GM23248 (cell line): ENCODE measurements at places on chromosomes 2 and 18. TPM values are rescaled to one million over a fixed set of nuclear protein-coding genes. Genes with fewer than 3 reads are reported as not detected.
A peak's percentile ranks its signal among the peaks of the same experiment; 100 is the strongest.

GRCh38 chr18:59800897-59801296 is 98.9 kb upstream of the PMAIP1 start:
- DNase-seq, result no peak

- no peak for DNase-seq
Observed at GRCh38 chr2:65885266-65885665, 452.9 kb upstream of the SPRED2 start.

DNA sequence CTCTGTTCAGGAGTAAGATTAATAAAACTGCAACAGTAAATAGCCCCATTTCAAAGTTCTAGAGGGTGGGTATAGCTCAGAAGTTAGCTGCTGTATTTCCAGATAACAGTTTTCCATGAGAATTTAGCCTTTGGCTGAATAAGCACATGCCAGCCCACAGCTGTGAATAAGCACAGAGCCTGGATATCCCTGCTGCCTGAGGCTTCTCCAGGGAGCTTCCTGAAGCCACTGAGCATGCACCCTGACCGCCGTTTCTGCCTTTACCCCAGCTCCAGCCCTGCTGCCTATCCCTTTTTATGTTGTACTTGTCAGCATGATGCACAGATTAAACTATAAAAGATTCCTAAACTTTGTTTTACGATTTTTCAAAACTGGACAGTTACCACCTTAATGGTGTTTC is 85.3 kb downstream of the FEZ2 start:
- no peak for DNase-seq

DNA sequence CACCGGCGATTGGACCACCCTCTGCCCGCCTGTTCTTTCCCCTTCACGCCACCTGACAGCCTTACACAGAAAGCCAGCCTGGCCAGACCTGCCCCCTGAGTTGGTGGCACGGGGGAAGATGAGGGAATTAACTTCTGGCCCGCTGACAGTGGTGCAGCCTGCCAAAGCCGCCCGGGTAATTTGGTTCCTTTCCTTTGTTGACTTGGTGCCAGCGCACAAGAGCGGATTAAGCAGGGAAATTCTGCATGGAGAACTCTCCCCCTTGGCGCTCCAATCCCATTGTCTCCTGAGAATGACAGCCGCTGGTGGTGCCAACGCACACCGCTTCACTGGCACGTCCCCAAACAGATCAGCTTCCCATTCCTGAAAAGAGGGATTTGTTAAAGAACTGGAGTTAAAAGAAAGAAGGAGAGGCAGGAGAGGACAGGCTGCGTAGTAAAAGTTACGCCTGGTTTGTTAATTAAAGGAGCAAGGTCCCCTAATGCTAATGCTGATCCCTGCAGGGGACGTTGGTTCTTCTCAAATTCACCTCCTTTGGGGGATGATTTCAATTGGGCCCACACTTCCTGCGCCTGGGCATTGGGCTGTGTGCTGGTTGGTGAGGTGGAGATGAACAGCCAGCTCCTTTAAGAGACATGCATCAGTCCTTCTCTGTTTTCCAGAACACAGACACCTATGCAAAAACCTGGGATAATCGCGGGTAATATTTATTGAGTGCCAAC is 286.8 kb downstream of the MYCN start:
- DNase-seq, result no peak

DNA sequence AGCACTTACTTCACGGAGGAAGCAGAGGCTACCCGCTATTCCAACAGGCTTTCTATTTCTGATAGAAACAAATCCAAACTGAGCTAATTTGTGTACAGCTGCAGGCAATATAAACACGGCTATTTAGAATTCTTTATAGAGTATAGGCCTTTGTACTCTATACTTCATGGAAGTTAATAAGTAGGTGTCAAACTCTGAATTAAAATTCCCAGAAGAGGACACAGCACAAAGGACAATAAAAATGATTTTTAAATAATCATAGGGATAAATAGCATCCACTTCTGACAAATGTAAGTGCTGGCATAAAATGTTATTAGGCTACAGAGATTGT is 261.5 kb downstream of the AFF3 start:
- DNase-seq, result no peak

DCC gene
- total RNA-seq, result not detected in 2 replicates

IL1R2 gene
- total RNA-seq, result 0.22 TPM in 1 of 2 replicates, not detected in the other

NOSTRIN gene
- total RNA-seq, result 0.54 TPM in 1 of 2 replicates, not detected in the other

CNGA3 gene
- total RNA-seq, result under 0.01 and 0.51 TPM in 2 replicates

DNA sequence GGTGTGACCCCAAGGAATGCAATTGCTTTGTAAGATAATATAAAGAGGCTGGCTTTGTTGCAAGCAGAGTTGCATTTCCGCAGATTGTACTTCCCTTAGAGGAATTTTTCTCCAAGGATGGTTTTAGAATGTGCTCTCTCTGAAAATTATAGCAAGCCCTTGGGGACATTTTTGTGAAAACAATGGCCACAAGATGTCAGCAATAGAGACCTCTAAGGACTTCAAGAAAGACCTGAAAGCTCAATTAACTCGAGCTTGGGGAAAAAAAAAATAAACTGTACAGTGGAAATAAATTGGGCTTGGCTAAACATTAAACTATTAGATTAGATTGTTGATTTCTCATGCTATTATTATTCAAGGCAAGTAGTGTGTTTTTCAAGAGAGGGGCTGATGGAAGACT is 81.3 kb upstream of the KYNU start:
- DNase-seq, result no peak

DNA sequence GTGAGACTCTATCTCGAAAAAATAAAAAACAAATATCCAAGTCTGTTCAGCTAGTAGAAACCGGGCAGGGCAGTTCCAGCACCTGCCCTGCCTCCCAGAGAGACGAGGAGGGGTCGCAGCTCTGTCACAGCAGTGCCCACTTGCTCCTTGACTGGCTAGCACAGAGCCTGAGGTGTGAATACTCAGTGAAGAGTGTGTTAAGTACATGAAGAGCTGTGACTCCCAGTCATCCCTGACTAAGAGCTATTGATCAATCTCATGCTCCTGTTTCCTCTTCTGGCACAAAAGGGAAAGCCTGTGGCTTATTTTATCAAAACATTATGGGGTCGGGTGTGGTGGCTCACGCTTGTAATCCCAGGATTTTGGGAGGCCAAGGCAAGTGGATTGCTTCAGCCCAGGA is 83.0 kb upstream of the FZD7 start:
- DNase-seq, result peak; percentile 78

IL36RN gene
- total RNA-seq, result not detected in 2 replicates

- no peak for DNase-seq
Observed at GRCh38 chr2:239040152-239040761, 192.4 kb downstream of the TWIST2 start.

GAL3ST2 gene
- not detected in 2 replicates for total RNA-seq

DNA sequence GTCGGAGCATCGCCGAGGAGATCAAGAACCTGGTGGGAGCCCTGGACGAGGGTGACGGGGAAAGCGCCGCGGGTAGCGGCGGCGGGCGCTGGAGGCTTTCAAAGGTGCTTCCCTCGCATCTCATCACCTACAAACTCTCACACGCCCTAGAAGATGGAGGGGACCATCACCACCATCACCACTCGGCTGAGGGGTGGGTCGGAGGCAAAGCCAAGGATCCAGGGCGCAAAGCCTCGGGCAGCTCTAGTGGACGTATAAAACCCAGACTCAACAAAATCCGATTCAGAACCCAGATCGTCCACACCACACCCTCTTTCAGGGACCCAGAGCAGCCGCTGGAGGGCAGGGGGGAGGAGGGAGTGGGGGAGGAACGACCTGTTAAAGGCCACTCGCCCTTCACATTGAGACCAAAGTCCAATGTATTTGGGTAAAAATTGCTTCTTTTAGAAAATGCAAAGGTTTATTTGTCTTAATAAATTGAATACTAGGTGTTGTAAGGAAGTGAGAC is 1.5 kb downstream of the SOWAHC start:
- DNase-seq, result no peak

DNA sequence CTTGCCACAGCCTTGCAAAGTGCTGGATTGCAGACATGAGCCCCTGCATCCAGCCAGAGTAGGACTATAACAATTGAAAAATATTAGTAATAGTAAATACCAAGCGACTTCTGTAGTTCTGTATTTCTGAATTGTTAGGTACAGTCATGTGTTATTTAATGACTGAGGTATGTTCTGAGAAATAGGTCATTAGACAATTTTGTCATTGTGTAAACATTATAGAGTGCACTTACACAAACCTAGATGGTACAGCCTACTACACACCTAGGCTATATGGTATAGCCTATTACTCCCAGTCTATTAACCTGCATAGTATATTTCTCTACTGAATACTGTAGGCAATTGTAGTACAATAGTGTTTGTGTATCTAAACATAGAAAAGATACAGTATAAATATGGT is 92.1 kb downstream of the GALNT1 start:
- no peak for DNase-seq

- DNase-seq, result no peak
Observed at GRCh38 chr2:239983004-239983778, 42.0 kb downstream of the NDUFA10 start.

GRCh38 chr2:177334940-177335543 is 57.5 kb upstream of the AGPS start:
- peak; percentile 75 for DNase-seq

LTBP1 gene
- total RNA-seq, result 198 and 211 TPM in 2 replicates

MOCOS gene
- total RNA-seq, result 23.6 and 26.2 TPM in 2 replicates

GRCh38 chr2:6370753-6371551 is 494.8 kb downstream of the CMPK2 start:
- peak; percentile 11 for DNase-seq

DNA sequence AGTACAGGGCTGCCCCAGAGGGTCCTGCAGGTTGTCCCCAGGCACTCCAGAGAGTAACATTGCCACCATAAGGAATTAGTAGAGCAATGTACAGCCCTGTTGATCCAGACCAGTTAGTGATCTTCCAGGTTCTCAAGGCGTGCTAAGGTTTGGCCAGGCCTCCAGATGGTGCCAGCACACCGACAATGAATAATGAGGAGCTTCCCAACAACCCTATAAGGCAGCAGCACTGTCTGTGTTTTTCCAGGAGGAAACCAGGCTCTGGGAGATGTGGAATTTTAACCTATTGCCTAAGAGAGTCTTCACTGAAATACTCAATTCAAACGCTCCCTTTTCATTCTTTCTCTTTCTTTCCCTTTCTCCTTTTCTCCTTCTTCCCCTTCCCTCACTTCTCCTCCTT is 122.1 kb downstream of the MGAT5 start:
- peak; percentile 32 for DNase-seq

- DNase-seq, result no peak
Observed at GRCh38 chr2:126482582-126483464, 173.1 kb upstream of the GYPC start.

GRCh38 chr2:60478660-60479059 is 74.8 kb downstream of the BCL11A start:
- no peak for DNase-seq

- DNase-seq, result peak; percentile 76
Observed at GRCh38 chr2:113390124-113390849, 47.2 kb upstream of the ZNG1B start.

- DNase-seq, result peak; percentile 6
Observed at GRCh38 chr2:128219891-128220290, 98.8 kb downstream of the HS6ST1 start.

- no peak for DNase-seq
Observed at GRCh38 chr18:26874283-26874682, 8.8 kb upstream of the AQP4 start.

DNA sequence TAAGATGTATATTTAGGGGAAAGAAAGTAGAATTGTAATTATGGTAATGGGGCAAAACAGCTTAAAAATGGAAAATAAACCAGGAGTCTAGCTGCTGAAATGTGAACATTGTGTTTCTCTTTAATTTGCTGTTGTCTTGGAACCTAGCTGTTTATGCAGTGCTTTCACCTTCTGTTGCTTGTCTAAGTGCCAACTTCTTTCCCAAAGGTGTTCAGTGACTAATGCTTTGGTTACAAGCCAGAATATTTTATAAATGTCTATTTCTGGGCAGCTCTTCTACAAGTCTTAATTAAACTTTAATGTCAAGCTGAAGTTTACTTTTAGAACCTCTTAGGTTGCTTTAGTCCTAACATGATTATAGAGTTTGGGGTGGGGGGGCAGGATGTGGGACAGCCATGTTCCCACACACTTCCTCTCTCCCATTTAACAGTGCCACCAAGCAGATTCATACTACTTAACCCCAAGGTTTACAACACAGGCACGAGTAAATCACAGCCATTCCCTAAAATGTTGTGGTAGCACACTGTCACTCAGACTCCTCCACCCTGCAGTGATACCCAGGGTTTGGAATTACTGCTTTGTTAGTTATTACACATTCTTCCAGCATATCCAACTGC is 60.6 kb downstream of the ITGA4 start:
- no peak for DNase-seq

TEX44 gene
- total RNA-seq, result not detected in 2 replicates

ARHGEF4 gene
- 12.0 and 26.0 TPM in 2 replicates for total RNA-seq

RGPD4 gene
- total RNA-seq, result not detected in 2 replicates

ANO7 gene
- total RNA-seq, result 0.22 and 0.38 TPM in 2 replicates

GPR17 gene
- not detected in 2 replicates for total RNA-seq

RGPD3 gene
- total RNA-seq, result 0.13 and 0.43 TPM in 2 replicates

DNA sequence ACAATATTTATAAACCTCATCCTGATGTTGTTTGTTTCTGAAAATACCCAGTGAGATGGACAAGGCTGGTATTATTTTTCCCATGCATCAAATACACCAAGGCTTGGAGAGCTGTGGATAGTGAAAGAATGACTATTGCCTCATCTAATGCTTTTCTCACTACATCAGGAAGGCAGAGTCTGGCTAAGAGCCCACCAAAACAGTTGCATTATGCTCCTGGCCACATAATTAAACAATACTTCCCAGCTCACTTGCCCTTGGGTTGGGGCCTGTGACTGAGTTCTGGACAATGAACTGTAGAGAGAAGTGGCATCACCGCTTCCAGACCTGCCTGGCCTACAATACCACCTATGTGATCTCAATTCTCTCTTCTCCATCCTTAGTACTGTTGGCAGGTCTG is 46.4 kb upstream of the REEP1 start:
- peak; percentile 67 for DNase-seq

DNA sequence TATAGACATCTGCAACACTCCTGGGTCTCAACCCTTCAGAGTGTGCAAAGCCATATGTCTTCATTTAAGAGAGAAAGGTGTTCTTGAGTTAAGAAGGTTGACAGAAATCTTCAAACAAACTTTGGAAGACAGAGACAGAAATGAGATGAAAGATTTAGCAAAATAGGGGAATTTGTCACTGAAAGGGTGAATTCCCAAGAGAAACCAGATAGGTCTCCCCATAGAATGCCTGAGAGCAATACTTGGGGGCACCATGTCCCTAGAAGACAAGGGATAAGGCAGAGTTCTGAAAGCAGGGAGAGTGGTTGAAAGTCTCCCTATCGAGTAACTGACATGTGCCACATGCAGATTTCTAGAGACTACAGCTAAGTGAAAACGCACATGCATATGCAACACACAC is 50.0 kb downstream of the AP1S3 start:
- no peak for DNase-seq

IHH gene
- total RNA-seq, result not detected in 2 replicates

RBM44 gene
- total RNA-seq, result 0.11 and 2.8 TPM in 2 replicates

GRCh38 chr18:8037296-8037695 is 470.2 kb downstream of the PTPRM start:
- DNase-seq, result no peak

UGT1A8 gene
- total RNA-seq, result not detected in 2 replicates

- DNase-seq, result no peak
Observed at GRCh38 chr2:10144771-10145518, 22.4 kb downstream of the RRM2 start.

- no peak for DNase-seq
Observed at GRCh38 chr2:48165070-48165753, 258.9 kb upstream of the FBXO11 start.

GRCh38 chr2:102099536-102100298 is 42.8 kb upstream of the IL1R1 start:
- DNase-seq, result peak; percentile 33

GRCh38 chr18:38042211-38042890 is 476.8 kb upstream of the CELF4 start:
- no peak for DNase-seq

GRCh38 chr2:104866883-104867812 is 13.2 kb downstream of the POU3F3 start:
- no peak for DNase-seq
